Stimulated activated CD8-positive, alpha-beta memory T cell treated with anti-CD3 and anti-CD28 coated beads, Interleukin-12 subunit alpha, Interleukin-12 subunit beta, amount 100 ng/mL, for 4 hours (primary cell): ENCODE measurements at places on chromosomes 5 and 9.

DNA sequence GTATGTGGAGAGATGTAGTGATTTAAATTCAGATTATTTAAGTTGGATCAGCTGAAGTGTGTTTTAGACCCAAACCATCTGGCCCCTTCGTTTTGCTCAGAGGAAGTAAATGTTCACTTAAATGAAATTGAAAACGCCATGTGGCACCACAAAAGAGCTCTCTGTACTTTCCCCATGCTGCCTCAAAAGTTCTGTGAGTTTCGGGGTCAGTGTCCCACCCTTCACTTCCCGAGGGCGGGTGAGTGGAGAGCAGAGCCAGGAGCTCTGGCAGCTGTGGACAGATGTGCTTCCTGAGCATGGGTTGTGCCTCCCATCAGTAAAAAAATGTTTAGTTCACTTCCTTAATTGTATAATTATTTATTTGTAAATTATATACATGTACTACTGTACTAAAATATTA lies 48.4 kb downstream of the PSD2 start:
- DNase-seq, result no peak

DNA sequence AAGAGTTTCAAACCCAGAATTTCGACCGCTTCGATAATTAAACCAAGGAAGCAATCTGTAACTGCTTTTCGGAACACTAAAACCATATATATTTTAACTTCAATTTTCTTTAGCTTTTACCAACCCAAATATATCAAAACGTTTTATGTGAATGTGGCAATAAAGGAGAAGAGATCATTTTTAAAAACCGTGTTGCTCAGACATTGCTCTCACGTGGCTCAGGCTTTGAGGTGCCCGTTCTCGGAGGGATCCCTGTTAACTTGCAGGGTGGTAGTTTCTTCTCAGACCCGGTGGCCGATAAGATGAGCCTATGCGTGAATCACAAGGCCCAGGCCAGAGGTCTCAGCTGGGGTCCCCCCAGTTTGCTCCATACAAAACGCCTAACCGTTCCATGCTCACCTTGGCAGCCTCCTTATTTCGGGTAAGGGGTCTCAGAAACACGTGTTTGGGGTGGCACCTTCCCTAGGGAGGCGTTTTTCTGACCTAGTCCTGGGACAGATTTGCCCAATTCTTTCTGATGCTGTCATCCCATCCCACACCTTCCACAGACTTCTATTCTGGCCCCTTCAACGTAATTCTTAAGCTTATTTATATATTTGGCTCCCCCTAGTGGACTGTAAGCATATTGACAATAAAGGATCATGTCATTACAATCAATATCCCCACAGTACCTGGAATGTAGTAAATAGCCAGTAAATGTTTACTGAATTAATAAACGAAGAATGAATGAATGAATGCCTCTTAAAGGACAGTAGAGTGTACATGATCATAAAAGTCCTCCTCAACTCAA lies 48.1 kb downstream of the THBS4 start:
- DNase-seq, result peak; percentile 9

DNA sequence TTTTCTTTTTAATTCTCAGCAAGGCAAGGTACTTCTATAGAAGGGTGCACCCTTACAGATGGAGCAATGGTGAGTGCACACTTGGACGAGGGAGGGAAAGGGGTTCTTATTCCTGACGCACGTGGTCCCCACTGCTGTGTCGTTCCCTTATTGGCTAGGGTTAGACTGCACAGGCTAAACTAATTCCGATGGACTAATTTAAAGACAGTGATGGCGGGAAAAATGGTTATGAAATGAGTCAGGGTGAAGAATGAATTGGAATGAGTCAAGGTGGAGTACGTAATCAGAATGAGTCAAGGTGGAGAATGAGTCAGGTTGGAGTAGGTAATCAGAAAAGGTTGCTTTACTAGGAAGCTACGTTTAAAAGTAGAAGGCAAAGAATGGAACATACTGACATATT lies 2.1 kb upstream of the HMGCS1 start:
- DNase-seq, result no peak

GRCh38 chr9:31023847-31024246 lies 1360.6 kb upstream of the ACO1 start:
- DNase-seq, result no peak

GRCh38 chr5:53825016-53825415 lies 264.6 kb downstream of the NDUFS4 start:
- DNase-seq, result no peak

GRCh38 chr9:79409182-79409823 lies 162.5 kb upstream of the TLE4 start:
- DNase-seq, result no peak

DNA sequence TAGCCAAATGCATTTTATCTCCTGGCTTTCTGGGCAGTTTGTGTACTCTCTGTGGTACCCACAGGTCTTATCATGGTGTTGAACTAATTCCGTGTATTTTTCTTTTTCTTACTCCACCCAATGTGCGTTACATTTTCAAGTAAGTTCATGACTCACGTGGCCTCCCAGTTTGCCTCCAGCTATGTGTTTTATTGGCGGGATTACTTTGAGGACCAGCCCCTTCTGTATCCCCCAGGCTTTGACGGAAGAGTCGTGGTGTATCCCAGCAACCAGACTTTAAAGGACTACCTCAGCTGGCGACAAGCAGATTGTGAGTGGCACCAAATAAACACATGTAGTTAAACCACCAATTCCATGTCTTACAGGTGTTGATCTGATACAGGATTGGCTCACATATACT lies 3.2 kb downstream of the THG1L start:
- DNase-seq, result no peak

DNA sequence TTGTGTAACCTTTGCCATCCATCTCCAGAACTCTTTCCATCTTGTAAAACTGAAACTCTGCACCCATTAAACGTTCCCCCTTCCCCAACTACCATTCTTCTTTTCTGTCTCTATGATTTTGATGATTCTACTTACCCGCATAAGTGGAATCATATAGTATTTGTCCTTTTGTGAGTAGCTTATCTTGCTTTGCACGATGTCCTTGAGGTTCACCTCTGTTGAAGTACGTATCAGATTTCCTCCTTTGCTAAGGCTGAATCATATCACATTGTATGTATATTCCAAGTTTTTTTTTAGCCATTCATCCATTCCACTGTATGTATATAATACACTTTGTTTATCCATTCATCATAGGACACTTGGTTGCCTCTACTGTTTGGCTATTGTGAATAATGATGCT lies 2.9 kb upstream of the RNF130 start:
- DNase-seq, result no peak

GRCh38 chr9:89179540-89179894 lies 899 bp upstream of the SHC3 start:
- DNase-seq, result no peak

DNA sequence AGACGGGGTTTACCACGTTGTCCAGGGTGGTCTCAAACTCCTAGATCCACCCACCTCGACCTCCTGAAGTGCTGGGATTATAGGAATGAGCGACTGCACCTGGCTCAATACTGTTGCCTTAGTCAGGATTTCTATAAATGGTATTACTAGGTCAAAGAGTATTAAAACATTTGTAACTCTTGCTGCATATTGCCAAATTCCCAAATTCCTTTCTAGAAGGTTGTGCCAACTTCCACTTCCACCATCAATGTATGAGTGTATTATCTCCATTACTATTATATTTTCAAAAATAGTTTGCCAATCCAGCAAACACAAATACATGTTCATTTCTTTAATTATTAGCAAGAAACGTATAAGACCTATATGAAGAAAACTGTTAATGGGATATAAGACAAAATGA lies 10.6 kb downstream of the PTGR1 start:
- DNase-seq, result no peak

- no peak for DNase-seq
Observed at GRCh38 chr5:22965960-22966359, 112.8 kb upstream of the CDH12 start.

DNA sequence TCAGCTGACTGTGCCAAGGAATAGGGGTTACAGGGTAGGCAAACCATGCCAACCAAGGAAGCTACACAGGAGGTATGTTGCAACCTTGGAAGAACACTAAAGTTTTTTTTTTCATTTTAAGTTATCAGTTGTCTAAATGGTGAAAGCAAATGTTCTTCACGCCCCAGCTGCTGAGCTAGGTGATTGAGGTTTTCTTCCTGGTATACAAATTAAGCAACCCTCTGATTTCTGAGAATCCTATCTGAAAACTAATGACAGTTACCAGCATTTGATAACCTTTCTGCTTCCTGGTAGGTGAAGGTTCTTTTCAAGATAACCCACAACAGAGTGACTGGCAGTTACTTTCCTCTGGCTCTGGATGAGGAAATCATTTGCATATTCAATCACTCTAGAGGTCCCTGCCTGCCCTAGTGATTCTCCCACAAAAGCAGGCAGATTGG lies 194.9 kb downstream of the ATP10B start:
- no peak for DNase-seq

- no peak for DNase-seq
Observed at GRCh38 chr5:54063817-54064216, 246.6 kb downstream of the ARL15 start.

DNA sequence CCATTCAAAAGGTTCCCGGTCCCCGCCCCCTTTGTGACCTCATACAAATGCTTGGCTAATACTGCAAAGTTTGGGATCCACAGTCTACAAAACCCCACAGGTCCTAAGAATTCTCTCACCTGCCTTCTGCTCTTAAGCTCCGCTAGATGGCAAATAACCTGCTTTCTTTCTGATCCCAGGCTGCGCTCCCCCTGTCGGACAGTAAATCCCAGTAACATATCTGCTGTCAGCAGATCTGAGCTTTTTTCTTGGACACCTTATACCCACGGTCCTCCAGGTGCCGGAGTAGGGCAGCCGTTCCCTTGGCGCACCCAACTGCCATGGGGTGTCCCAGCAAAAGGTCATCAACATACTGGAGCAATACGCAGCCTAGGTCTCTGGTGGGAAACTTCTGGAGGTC lies 39.0 kb upstream of the PPP1R26 start:
- no peak for DNase-seq

GRCh38 chr9:114302727-114303126 lies 20.2 kb upstream of the ORM1 start:
- no peak for DNase-seq
